Left ventricle myocardium superior (tissue), 1 donor: ENCODE measurements at places on chromosomes 2 and 18. TPM values are rescaled to one million over a fixed set of nuclear protein-coding genes. Genes with fewer than 3 reads are reported as not detected.
A peak's percentile ranks its signal among the peaks of the same experiment; 100 is the strongest.

DNA sequence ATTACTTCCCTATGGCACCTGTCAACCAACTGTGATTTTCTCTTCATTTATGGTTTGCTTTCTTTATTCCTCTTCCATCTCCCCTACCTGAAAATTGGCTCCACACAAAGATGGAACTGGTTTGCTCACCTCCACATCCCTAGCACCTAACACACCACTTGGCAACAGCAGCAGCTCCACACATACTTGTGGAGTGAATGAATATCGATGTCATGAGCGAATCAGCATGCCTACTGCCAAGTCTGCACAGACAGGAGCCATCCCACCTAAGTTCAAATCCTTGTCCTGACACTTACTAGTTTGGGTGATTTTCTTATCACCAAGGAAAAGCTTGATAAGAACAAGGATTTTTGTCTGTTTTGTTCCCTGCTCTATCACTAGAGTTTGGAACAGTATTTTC lies 191.4 kb upstream of the TMEM200C start:
- no peak for DNase-seq

DNA sequence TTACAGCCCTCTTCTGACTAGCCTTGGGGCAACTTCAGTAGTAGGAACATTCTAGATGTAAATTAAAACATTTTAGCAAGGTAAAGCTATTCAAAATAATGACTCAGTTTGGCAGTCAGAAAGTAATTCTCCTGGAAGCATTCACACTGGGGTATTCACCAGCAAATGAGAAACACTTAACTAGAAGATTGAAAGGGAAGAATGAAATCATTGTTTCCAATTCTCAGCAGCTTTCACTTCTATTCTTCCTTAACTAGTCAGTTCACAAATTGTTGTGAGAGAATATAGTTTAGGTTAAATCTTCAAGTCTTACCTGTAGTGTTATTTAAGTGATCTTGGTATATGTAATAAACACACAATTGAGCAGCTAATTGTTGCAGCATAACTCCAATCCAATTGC lies 1135.6 kb upstream of the FAM98A start:
- no peak for DNase-seq

GRCh38 chr18:3726238-3726951 lies 276.4 kb downstream of the TGIF1 start:
- DNase-seq: no peak

- peak; percentile 74 for DNase-seq
Measured at GRCh38 chr2:202009019-202009481, 24.6 kb upstream of the FZD7 start.

DNA sequence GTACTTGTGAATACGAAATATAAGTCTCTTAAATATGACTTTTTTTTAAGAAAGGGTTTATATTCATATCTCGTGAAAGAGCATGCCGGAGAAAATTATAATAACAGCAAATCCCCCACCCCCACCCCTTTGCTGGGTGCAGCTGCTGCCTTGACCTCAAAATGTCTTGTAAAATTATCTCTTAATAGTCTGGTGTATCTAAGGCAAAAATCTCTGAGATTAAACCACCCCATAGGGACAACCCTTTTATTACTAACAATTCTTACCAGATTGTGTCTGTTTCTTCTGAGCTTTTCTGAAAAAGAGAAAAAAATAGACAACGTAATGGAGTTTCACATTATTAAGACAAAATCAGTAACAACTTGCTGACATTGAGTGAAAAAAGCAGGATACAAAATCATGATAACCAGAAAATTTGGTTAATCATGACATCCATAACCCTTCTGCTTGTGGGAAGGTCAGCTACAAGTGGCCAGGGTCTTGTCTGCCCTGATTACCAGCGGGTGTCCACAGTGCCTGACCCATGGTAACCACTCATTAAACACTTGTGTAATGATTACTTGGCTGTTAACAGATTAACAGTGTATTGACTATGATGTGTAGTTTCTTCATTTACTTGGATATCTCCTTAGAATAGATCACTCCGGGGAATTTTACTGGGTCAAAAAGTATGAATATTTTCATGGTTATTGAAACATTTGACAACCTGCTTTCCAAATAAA lies 1.5 kb downstream of the STRADB start:
- no peak for DNase-seq

The LOXHD1 gene
- 0.74 TPM for total RNA-seq

The SERPINB2 gene
- not detected for total RNA-seq

DNA sequence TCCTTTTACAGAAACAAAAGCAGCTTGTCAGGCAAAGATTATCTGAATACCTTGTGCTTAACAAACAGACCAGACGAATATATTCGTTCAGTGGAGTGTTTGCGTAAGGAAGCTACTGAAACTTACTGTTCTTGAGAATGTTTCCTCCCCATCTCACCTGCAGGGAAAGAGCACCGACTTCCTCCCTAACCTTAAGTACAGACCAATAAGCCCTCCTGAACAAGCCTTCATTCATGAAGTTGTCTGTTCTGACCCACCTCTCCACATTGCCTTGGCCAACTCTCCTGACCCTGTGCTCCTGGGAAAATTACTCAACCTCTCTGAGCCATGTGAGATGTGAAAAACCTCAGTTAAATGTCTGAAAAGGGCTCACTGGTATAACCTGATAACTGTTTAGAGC lies 35.2 kb downstream of the STK39 start:
- no peak for DNase-seq

DNA sequence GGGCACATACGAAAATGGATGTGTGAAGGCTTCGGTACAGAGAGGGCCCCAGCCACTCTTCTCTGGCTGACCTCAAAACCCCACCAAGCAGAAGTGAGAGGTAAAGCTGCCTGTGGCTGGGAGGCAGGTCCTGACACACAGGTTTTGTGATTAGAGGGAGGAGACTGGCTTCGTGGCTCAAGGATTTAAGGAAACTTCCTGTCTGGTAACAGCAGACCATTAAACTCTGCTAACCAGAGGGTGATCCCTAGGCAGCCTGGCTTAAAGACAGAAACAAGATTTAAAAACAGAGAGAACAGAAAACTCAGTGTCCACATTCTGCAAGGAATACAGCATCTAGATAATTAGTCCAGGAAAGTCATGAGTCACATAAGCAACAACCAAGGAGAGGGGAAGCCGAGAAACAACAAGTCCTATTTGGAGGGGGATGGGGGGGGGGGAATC lies 101.9 kb downstream of the NFATC1 start:
- DNase-seq: no peak

DNA sequence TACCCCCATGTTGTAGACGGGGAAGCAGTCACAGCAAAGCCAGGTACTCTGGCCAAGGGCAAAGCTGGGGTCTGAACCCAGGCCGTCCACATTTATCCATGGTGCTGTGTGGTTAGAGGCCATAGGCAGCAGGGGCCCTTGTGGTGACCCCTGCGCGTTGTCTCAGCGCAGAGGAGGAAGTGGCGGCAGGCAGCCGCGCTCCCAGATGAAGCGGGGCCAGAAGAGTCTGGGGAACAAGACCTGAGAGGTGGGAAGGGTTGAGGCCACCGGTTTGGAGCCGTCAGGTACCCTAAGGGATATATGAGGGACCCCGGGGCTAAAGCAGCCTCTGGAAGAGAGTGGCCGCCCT lies 770 bp downstream of the ZNF396 start:
- DNase-seq: peak; percentile 46

DNA sequence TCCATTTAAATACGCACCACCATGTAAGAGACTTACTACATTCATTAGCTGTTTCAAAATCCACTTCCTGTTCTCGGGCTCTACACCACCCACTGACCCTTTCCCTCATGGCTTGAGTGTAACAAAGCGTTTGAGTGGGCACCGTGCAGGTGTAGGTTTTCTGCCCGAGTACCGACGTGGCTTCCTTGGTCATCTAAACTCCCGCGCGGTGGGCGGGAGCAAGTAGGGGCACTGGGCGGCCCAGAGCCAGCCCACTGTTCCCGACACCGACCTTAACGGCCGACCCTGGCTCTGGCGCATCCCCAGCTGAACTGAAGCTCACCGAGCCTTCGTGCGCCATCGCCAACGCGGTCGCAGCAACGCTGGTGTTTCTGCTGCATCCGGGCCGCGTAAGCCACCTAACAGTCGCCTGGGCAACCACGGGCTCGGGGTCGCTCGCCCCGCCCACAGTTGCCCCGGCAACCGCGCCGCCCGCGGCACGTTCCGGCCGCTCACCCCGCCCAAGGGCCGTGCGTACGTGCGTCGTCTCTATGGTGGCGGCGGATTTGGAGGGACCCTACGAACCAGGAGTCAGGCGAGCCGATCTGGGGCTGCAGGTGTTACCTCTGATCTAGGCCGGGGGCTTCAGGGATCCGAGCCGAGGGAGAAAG lies at the start of the genes C2orf81 and WDR54:
TSS of gene C2orf81 (minus strand) at position 399 of the 650 bp plus-strand sequence. CDS start at position 340, 59 bp downstream.
TSS of gene WDR54 (plus strand) at position 510 of the 650 bp plus-strand sequence. CDS start 424 bp downstream, outside the sequence.
- DNase-seq: peak; percentile 93

GRCh38 chr18:9685615-9685890 lies 22.5 kb upstream of the RAB31 start:
- no peak for DNase-seq

GRCh38 chr2:204897561-204897960 lies 352.3 kb downstream of the PARD3B start:
- no peak for DNase-seq

DNA sequence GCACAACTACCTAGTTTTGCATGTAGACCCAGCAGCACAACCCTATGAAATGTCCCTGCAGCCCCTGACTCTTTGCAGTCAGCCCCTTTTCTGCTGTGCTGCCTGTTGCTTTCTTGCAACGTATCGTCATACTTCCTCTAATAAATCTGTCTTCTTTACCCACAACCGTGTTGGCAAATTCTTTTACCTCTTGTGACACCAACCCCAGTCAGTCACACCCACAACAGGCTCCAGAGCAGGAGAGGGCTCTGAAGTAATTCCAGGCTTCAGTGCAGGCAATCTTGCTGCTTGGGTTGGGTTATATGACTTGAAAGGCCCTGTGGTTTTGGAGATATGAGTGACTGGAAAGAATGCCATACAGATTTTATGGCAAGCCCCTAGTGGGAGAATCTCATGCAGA lies 79.1 kb upstream of the KCNH7 start:
- no peak for DNase-seq

DNA sequence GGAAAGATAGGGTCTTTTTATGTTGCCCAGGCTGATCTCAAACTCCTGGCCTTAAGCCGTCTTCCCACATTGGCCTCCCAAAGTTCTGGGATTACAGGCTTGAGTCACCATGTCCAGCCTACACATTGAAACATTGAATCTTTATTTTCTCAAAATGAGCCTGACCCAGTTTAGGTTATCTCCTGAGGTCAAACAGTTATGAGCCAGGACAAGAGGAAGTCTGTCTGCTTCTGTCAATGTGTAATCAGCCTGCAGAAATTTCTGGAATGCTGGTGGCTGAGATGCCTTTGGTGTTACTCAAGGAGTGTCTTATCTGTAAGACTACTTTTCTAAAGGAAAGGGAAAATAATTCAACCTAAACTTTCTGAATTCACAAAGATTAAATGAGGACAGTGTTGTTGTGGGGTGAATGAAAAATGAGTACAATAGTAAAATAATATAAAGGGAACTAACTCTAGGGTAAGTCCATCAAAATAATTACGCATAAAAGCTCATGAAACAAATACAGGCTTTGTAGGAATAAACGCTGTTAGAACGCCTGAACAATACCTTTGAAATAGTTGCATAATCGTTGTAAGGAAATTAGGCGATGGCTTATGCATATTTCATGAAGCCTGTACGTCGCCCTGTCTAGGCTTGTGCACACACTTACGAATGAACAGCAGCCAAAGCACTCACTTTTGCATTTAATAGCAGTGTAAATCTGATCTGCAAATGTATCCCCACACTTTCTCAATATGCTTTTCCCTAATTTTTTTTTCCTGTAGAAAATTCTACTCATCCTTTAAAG lies 260.8 kb downstream of the RDH14 start:
- DNase-seq: no peak

DNA sequence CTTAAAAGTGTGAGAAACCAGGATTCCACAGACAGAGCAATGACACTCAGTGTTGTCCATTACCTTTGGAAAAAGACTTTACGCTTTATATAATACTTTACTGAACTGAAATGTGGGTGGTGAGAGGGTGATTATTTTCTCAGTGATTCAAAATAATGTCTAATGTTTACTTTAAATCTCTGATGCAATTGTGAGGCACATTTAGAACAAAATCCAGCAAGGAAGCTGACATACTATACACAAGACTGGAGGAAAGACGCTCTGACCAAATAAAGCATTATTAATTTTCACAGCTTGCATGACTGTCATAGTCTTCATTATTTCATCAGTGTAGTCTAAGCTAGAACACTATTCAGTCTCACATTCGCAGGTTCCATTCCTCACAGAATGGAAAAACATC lies 34.1 kb upstream of the STAT1 start:
- DNase-seq: no peak

DNA sequence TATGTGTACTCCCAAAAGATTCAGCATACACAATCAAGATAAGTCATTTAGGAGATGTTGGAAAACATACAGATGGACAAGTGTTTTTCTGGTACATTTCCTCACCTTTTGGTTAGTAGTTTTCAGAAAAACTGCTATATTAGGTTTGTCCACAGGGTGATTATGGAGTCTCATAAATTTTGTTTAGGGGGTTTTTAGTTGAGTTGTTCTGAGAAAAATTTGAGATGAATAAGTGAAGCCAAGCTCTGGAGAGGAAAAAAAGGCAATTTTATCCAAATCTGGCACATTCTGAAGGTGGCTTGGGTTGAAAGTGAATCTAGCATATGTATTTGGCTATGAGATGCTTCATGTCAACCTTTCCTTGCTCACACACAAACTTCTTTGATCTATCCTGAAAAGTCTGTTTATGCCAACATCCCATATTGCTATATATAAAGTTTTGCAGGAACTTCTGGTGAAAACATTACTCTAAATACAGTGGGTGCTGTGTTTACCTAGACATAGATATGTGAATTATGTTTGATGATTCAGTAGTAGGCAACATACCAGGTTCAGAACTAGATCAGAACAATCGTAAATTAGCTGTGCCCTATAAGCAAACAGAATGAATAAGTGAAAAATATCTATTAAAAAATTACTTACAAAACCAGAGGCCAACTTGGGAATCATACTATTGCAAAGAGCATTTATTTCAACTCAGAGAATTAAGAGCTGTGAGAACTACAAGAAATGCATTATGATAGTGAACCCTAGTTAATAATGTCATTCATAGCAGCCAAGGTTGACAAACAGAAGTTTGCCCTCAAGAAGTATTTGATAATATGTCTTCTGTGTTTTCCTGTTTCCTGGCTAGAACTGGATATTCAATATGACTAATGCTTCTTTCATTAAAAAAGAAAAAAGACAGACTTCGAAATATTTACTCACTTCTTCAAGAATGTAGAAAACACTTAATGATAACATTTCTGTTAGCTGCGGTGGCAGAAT lies 552.0 kb downstream of the IRS1 start:
- no peak for DNase-seq

- DNase-seq: no peak
Measured at GRCh38 chr2:54568876-54569321, 112.8 kb downstream of the SPTBN1 start.

GRCh38 chr2:235000426-235001236 lies 48.8 kb downstream of the SH3BP4 start:
- DNase-seq: no peak

DNA sequence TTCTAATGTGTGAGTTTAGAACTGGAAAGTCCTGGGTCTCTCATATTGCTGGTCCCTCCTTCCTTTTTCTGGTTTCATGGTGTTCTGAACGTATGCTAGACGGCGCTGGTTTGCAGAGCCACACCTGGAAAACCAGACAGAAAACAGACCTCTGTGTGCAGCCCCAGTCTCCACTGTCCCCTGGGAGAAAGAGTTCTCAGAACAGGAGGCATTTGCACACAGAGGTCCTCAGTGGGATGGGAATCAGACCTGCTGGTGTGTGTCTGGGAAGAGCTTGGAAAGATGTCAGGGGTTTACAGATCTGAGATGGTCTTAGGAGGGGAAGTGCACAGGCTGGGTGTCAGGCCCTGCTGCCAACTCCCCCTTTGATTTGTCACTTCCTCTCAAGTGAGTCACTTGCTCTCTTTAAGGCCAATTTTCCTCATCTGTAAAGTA lies 14.9 kb upstream of the MBP start:
- DNase-seq: no peak
